Glomerular endothelial cell (primary cell): ENCODE measurements at places on chromosomes 2 and 18. TPM values are rescaled to one million over a fixed set of nuclear protein-coding genes. Genes with fewer than 3 reads are reported as not detected.

SNORC gene
- 0.39 and 2.1 TPM in 2 replicates for total RNA-seq

UGT1A6 gene
- not detected in 2 replicates for total RNA-seq

GLI2 gene
- 1.7 and 3.7 TPM in 2 replicates for total RNA-seq

LRRTM4 gene
- total RNA-seq = not detected in 2 replicates

PARD6G gene
- total RNA-seq = 5.1 and 5.4 TPM in 2 replicates

MOGAT1 gene
- not detected in 2 replicates for total RNA-seq

AQP12B gene
- not detected in 2 replicates for total RNA-seq

GALNT13 gene
- 0.35 and 0.53 TPM in 2 replicates for total RNA-seq

REG3A gene
- not detected in 2 replicates for total RNA-seq

MEIS1 gene
- total RNA-seq = 11.8 and 23.5 TPM in 2 replicates

CXCR2 gene
- total RNA-seq = not detected in 2 replicates

TNFAIP6 gene
- 0.82 TPM in 1 of 2 replicates, not detected in the other for total RNA-seq

MGAT4A gene
- 60.4 and 68.4 TPM in 2 replicates for total RNA-seq
